ENCODE measurements at places on chromosomes 7 and 10. TPM values are rescaled to one million over a fixed set of nuclear protein-coding genes. Genes with fewer than 3 reads are reported as not detected.

HOXA4 gene
- 8.3 TPM for total RNA-seq

CPN1 gene
- total RNA-seq: not detected

- no peak for DNase-seq
These were observed 154.9 kb downstream of the ATE1 start for GRCh38 chr10:121772884-121773283.

DNA sequence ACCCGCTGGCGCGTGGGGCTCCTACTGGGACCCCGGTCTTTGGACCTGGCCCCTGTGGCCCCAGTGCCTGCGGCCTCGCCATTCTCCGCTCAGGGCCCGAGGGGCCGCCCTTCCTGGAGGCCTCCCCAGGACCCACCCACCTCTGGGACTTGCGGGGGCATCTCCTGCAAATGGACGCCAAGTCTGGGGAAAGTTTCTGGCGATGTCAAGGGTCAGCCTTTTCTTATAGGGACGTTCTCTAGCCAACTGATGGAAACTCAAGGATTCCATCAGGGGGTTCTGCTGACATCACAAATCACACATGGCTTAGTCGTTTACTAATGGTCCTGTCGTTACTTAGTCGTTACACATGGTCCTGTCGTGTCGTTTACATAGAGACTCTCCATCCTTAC, 57.7 kb upstream of the RHOBTB1 start:
- no peak for DNase-seq

DNA sequence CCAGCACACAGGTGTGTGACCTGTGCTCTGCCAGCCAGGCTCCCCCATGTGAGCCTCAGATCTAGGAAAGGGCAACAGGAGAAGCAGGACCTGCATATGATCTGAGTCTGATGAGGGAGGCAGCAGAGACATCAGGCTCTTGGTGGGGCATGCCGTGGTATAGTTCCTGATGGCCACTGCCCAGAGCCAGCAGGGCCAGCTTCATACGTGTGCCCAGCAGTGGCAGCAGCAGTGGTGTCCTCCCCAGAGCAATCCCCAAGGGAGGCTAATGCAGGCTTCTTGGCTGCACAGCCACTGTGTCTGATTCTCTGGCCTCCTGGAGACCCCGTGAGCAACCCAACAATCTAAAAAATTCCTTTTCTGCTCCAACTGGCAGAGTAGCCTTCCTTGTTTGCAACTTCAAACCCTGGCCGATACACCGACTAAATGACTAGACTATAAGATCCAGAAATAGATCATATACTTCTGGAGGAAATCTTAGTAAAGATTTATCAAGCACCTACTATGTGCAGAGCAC, 230.6 kb upstream of the ZMIZ1 start:
- DNase-seq: no peak

DNA sequence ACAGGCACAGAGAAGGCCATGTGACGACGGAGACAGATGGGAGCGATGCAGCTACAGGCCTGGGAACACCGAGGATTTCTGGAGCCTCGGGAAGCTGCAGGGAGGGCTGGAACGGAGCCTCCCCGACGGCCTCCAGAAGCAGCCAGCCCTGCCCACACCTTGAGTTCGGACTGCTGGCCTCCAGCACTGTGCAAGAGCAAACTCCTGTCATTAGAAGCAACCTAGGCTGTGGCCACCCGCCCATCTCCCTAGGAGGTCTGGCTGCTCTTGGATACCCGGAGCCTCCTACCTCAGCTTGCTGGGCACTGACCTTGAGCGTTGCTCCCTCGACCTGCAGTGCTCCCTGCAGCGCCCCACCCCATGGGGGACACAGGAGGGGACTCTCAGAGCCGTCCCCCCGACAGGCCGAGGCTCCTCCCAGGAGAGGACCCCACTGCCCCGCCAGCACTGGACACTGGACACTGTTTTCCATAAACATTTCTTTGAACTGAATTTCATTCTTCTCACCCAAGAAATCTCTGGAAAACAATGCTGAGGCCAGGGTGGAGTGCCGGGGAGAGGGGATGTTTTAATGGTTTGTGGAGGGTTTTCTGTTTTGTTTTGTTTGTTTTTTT, 22.5 kb upstream of the TNRC18 start:
- no peak for DNase-seq

GIMAP1 gene
- total RNA-seq: 3.6 TPM

GRCh38 chr7:19713676-19714075, 4.8 kb upstream of the POLR1F start:
- peak; percentile 63 for DNase-seq

ACSL5 gene
- 125 TPM for total RNA-seq

- no peak for DNase-seq
These were observed 18.0 kb upstream of the ZNF488 start for GRCh38 chr10:47401874-47402640.

DNA sequence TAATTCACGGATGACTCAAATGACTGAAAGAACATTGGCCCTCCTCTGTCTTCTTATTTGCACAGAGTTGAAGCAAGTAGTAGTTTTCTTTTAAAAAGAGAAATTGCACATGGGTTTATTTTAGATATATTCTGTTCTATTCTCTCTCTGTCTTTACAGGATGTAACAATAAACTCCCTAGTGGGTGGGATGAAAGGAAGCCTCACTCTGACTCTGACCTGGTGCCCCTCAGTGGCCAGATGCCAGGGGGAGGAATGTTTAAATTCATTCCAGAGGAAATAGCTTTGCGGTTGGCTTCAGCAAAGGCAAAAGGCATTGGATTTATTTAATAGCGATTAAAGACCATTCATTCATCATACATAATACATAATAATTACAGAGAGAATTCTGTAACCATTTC, 156.4 kb upstream of the MTPN start:
- no peak for DNase-seq

DNA sequence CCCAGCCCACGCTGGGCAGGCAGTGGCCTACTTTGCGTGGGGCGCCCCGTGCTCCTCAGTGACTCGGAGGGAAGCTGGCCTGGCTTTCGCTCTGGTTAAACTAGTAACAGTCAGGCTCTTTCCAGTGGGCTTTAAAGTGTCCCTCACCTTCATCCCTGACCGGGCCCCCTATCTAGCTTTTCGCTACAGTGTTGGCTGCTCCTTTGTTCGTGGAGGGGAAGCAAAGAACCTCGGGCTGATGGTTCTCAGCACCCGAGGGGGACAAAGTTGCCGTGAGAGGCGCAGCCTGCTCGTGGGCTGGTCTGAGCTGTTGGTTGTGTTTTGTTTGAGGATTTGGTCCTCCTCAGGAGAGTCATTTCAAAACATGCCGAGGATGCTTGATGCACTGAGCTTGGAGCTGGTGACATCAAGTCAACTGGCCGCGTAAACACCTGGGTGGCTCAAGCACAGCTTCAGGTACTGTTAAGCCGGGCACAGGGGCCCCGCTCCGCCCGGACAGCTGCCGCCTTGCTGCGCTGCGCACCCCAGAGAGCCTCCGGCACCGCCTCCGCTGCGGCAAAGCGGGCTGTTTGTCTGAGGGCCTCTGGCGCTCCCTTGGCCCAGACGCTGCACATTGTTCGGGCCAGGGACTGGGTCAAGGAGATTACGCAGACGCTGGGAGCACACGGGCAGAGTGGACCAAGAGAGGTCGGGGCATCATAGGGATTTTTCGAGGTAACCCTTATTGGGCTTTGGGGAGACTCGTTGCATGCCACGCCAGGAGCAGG, 1.6 kb downstream of the DLX6 start:
- no peak for DNase-seq

FAM13C gene
- total RNA-seq: 4.2 TPM

PRKAG2 gene
- 46.6 TPM for total RNA-seq

INA gene
- total RNA-seq: 6.8 TPM

- no peak for DNase-seq
These were observed 91.3 kb downstream of the AVL9 start for GRCh38 chr7:32586291-32587221.

PFKP gene
- total RNA-seq: 117 TPM

GRCh38 chr7:3065724-3066143, 22.1 kb upstream of the CARD11 start:
- peak; percentile 58 for DNase-seq

VWDE gene
- total RNA-seq: 1.3 TPM

DNA sequence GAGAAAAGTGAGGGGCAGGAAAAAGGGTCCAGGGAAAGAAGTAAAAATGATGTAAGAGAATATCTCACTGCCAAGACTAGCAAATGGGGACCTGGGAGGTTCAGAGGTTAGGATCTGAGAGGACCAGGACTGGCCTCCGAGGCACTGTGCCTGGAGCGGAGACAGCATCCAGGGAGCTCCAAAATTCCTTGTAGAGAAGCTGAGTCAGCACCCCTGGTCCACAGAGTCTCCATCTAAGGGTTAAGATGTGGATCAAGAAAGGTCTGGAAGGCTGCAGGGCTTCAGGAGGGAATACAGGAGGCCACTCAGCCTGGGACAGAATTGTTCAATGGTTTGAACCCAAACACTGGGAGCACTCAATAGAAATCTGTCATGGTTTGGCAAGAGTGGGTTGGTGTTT, 30.6 kb downstream of the ZNF503 start:
- DNase-seq: no peak

DNA sequence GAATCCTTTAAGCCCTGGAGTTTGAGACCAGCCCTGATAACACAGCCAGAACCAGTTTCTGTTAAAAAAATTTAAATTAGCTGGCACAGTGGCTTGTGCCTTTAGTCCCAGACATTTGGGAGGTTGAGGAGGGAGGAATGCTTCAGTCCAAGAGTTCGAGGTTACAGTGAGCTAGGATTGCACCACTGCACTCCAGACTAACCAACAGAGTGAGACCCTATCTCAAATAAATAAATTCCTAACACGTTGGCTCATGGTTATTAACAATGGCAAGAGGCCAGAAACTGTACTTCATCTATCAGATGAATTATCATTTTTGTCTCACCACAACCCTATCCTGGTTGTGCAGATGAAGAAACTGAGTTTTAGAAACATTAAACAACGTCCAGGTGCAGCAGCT, 2.1 kb upstream of the PPIA start:
- no peak for DNase-seq

- no peak for DNase-seq
These were observed 3.0 kb upstream of the UPF2 start for GRCh38 chr10:12045596-12045995.

GRCh38 chr7:151454305-151454704, 14.4 kb upstream of the CRYGN start:
- no peak for DNase-seq

C7orf33 gene
- not detected for total RNA-seq

- no peak for DNase-seq
These were observed 22.6 kb downstream of the PNPLA8 start for GRCh38 chr7:108503112-108504026.

VIPR2 gene
- 19.8 TPM for total RNA-seq

DNA sequence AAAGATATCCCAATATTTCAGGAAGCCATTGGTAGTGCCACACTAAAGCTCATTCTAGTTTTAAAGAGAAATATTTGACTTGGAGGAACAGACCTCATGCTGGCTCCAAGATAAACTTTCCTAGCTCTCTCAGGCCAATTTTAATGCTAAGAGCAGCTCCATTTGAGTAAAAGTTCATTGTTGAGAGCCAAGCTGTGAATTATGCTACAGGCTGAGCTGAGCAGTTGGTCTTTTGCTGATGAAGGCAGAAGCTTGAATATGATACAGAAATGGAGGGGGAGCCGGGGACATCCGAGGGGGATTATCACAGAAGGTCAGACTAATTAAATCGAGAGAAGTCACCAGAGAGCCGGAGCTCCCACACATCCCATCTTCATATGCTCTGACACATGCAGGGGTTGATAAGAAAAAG, 175.7 kb upstream of the AUTS2 start:
- no peak for DNase-seq

SAMD9L gene
- 27.6 TPM for total RNA-seq

PSPH gene
- total RNA-seq: 11.4 TPM

ANKRD2 gene
- 0.29 TPM for total RNA-seq

GRCh38 chr10:125377368-125377767, 217.0 kb upstream of the CTBP2 start:
- DNase-seq: no peak

DNA sequence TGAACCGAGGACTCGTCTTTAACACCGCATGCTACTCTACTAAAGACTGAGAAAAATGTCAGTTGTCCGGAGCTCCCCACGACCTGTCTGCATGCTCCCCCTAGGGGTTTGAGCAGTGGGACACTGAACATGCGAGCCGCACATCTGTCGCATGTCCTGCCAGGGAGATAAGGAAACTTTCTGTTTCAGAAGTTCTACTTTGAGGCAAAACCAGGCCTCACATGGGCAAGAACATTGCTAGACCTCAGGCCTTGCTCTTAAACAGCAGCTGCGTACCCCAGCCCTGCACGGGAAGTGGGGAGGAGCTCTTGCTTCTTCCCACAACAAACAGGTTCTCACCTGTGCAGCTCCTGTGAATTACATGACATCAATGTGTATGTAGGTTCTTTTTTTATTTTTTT, 30.3 kb upstream of the HERPUD2 start:
- peak; percentile 78 for DNase-seq

DNA sequence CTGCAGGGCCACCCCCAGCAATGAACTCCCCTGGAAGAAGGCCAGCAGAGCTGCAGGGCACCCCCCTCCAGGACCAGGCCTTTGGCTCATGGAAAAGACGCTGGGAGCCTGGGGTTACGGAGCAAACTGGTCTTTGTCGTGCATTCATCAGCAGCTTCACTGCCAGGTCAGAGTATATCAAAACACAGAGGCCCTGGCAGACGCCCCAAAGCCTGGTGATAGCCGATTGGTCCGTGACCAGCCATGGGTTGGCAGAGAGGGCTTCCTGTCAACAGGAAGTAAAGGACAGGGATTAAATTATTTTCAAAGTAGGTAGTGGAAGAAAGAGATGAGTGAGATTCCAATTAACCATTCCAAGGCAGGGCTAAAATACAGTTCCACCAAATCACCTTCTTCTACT, 9.0 kb downstream of the PRKAG2 start:
- DNase-seq: no peak

- DNase-seq: no peak
These were observed 99.0 kb upstream of the SMIM30 start for GRCh38 chr7:113217314-113217713.

Measured in mucosa of descending colon (tissue), 3 donors.